CD4-positive, alpha-beta T cell (primary cell): ENCODE measurements at places on chromosomes 5 and 9.

DNA sequence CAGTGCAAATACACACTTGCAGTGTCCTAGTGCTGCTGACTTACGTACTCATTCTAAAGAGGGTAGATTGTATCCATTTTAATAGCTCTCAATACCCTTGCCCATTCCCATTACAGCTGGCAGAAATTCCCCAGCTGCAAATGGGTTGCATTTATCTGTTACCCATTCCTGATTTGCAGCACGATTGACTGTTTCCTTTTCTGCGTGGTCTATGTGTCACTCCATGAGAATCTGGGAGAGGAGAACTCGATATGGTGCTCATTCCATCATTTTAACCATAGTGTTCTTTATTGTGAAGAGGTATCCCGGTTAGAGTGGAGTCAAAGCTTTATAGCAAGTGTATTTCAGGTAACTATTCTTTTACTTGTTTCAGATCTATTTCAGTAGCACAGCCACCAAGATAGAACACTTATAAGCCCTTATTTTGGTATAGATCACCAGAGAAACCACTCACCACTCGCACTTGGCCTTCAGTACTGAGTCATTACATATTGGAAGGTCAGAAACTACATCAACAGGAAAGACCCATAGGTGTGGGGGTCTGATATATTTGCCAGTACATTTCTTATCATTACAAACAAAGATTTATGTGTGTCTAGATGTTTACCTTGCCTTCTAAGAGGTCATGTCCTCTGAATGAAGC, 139.5 kb downstream of the MUSK start:
- DNase-seq = no peak

GRCh38 chr5:78544561-78545201, 103.9 kb downstream of the LHFPL2 start:
- DNase-seq = no peak

- no peak for DNase-seq
These were observed 155.0 kb upstream of the TSLP start for GRCh38 chr5:110916381-110917049.

DNA sequence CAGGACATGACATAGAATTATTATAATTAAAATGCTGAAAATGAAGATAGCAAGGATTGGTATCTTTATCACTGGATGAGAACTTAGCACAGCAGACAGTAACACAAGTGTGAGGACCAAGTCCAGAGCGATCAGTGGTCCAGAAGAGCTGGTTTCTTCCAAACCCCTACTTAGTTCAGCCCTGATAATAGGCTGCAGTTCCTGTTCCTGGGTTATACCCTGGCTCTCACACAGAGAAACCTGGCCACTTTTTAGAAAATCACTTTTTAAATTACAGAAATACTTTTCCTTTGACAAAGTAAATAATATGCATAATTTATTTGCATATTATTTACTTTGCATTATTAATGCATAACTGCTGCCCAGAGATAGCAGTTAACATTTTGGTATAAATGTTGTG, 40.3 kb downstream of the CYSTM1 start:
- DNase-seq = no peak

GRCh38 chr5:123787136-123787535, 275.2 kb downstream of the CSNK1G3 start:
- no peak for DNase-seq

- DNase-seq = no peak
These were observed 54.8 kb downstream of the HRH2 start for GRCh38 chr5:175712681-175713085.

DNA sequence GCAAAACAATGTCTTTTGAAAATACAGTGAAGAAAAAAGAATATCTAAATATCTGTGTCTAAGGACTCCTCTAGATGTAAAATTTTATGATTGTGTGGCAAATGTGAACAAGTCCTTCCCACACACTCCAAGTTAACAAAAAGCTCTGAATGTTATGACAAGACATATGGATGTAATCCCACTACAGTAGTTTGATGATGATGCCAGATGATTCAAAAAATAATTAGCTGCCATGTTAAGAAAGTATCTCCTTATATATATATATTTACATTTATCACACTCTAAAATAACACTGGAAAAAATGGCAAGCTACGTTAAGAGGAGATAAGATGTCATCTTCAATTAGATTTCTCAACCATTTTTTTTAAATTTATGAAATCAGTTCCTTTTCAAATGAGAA, 178.5 kb downstream of the NFIB start:
- DNase-seq = no peak

DNA sequence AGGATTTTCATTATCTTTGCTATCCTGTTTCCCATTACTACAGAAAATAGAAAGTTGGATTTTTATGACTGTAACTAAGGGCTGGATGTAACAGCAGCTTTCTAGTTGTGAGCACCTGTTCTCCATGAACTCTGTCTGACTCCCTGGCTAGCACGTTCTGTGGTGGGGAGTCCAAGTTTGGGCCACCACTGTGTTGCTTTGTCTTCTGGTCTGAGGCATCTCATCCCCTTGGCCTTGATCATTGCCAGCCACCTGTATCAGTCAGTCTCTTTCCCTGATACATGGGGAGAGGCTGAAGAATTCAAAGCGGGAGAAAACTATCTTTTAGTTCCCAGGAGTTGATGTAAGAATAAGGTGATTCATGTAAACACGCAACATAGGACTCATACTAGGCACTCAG, 33.4 kb downstream of the WDR70 start:
- no peak for DNase-seq

DNA sequence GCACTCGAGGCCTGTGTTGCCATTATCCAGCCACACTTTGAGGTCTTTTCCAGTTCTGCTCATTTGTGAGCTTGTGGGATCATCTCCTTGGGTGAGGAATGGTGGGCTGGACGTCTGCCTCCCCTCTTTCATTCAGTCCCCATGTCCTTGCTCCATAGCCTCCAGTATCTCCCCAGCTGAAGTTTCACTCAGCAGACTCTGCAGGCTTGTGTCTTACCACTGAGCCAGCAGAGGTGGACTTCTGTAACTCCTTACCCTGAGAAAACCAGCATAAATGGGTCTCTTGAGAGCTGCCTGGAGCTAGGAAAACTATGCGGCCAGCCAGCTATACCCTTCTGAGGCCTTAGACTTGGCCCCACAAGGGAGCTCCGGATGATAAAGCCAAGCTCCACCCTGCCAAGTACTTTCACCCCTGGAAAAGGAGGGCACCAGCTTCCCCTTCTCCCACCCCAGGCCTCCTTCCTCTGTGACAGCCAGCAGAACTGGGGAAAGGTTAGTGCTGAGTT, 12.2 kb downstream of the IRF1 start:
- DNase-seq = no peak

GRCh38 chr5:44885903-44886302, 77.2 kb downstream of the MRPS30 start:
- no peak for DNase-seq

DNA sequence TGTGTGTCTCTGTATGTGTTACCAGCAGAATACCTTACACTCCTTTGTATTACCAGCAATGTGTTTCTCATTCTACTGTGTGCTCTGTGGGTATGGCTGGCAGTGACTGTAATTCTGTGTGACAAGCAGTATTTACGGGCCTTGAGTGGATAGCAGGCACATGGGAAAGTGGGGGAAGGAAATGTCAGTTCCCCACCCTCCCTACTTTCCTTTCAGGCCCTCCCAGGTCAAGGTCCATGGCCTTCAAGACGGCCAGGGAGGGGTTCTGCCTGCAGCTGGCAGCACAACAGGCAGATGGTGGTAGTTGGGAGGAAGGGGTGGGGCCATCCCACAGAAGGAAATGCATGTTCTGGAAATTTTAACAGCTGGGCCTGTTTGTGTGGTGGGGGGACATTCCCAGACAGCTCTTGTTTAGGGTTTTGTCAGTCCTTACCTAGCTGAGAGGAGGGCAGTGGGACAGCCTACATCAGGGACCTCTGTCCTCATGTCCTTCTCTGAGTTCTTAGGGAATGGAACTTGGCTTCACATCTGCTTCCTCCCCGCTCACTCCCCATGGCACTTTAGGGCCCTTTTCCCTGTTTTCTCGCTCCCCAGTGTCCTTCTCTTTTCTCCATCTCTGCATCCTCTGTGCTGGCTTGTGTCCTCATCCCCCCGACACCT, 14.6 kb upstream of the TNIP1 start:
- no peak for DNase-seq

- no peak for DNase-seq
These were observed 71.2 kb downstream of the UHRF2 start for GRCh38 chr9:6484210-6484609.

GRCh38 chr5:147708708-147709107, 73.8 kb downstream of the JAKMIP2 start:
- DNase-seq = no peak

GRCh38 chr9:14262827-14263226, 51.1 kb downstream of the NFIB start:
- DNase-seq = no peak

DNA sequence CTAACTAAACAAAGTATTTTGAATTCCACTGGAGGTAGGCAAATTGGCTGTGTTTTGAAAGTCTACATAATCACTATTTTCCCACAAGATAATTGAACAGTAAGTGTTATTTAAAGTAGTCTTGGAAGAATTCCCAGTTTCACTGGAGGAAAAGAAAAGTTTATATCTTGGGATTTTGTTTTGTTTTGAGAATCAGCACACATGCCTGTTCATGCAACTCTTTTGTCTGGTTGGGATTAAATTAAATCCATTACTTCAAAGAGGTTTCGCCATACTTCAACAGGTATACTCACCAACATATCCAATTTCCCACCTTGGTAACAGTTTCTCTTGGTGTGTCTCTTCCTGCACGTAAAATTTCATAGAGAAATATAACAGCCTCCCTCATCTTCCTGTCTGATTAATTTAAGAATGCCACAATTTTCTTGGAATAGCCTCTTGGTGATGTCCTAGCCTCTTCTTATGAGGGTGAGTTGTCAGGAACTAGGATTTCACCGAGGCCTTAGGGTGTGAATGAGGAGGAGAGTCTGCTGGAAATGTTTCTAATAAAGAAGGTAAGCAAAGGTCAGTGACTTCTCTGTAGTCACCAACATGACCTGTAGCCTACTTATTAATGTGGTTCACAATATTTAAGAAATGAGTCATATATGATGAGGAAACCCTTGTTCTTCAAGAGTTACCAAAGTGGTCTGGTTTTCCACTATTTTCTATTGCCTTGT, 48.1 kb downstream of the ITGA2 start:
- DNase-seq = no peak

DNA sequence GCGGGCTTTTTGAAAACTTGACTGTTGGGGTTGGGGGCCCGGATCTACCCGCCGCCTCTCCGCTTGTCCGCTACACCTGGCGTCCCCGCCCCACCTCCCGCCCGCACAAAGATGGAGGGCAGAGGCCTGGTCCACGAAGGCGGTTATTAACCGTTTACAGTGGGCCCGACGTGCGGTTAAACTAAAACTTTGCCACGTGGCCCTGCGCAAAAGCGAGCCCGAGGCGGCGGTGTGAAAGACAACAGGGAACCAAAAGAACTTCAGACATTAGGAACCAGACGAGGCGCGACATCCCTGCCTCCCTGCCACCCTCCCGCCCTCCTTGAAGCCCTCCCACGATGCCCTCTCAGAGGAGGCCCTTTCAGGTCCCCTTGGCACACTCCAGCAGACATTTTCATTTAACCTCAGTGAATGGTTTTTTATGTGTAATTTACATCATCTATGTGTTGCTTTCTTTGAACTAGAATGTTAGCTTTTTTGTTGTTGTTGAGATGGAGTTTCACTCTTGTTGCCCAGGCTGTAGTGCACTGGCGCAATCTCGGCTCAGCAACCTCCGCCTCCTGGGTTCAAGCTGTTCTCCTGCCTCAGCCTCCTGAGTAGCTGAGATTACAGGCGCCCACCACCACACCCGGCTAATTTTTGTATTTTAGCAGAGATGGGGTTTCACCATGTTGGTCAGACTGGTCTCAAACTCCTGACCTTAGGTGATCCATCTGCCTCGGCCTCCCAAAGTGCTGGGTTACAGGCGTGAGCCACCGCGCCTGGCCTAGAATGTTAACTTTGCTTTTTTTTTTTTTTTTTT, 999 bp upstream of the HNRNPA0 start:
- DNase-seq = no peak

GRCh38 chr9:36143245-36143641, 6.7 kb downstream of the GLIPR2 start:
- no peak for DNase-seq

DNA sequence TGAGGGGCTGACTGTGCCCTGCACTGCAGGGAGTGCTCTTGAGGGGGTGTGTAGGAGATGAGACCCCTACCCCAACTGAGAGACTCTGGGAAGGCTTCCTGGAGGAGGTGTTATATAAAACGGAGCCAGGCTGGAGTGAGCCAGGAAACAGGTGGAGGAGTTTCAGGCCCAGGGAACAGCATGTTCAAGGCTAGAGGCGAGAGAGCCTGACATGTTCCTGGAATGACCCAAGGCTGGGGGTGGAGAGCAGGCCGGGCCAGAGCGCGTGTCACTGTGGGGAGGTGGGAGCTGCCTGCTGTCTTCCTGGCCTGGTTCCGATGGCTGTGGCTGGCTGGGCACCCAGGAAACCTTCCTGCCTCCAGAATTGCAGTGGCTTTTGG, 48.7 kb downstream of the RXRA start:
- no peak for DNase-seq

- DNase-seq = no peak
These were observed 2.8 kb downstream of the NR6A1 start for GRCh38 chr9:124768334-124768733.

DNA sequence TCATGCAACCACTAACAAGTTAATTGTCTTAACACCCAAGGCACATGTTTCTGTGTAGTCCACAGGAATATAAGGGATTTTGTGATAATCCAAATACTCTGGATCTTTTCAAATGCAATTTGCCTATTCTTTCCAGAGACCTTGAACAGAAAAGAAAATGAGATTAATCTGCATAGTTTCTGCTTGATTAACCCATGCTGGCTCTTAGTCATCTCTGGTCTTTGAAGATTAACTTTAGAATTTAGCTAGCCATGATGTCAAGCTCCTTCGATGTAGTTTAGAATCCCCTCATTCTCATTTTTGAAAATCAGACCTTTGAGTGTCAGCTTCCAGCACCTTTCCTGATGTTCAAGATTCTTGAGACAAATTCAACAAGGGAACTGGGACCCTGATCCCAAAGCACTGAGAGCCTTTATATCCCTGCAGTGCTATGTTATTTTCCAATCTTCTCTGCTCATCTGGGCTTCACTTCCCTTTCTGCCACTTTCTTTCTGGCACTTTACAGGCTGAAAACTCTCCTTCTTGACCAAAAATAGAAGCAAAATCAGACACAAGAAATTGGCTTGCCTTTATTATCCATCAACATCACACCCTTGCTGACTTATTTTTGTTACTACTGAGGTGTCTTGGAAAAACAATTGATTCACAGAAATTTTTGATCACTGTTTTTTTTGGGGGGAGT, 155.5 kb downstream of the PALM2AKAP2 start:
- no peak for DNase-seq

DNA sequence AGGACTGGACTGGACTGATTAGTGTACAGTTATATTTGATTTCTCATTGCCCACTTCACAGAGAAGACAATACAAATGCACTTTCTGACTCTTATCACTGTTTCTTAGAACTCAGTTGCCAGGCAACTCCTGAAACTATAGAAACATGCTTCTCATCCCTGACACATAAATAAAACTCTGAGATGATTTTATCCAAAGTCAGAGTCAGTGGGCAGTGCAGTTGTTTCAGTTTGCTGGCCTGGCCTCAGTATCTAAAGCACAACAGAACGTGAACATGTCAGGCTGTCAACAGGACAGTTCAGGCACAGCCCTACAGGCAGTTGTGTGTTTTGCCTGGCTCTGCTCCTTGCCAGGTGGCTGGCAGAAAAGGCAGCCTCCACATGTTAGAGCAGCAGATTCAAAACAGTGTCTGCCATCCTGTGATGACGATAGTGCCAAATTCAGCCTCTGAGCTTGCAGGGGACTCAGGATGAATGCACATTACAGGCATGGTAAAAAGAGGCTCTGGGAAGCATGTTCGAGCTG, 65.1 kb upstream of the CCDC152 start:
- no peak for DNase-seq
